ENCODE measurements at places on chromosomes 6 and 20.

DNA sequence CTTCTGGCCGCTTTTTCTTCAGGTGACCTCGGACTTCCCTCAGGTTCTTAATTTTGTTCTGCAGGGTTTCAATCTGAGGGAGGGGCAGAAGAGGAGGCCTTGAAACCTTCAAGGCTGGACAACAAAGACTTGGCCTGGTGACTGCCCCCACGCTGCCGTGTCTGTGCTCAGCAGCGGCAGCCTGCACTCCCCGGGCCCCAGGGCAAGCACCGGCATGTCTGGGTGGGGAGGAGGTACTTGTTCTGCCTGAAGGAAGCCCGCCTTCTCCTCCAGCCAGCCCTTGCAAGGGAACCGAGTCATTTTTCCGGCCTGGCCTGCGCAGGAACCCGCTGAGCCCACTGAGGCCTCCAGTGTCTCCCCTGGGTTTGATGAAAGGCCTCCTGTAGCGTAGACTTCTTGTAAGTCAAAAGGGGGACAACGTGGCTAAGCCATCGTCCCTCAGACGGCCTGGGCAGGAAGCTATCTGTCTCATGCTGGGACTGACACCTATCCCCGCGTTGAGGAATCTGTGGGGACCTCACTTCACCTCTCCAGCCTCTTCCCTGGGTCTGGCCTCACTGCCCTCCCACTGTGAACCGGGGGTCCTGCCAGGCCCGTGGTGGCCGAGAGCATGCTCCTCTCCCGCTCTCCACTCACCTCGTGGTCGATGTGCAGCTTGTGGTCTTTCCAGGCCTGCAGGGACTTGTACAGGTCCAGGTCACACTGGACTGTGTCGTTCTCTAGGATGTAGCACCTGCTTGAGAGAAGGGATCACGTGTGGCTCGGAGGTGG, 119.9 kb downstream of the SULF2 start:
- DNase-seq = no peak

DNA sequence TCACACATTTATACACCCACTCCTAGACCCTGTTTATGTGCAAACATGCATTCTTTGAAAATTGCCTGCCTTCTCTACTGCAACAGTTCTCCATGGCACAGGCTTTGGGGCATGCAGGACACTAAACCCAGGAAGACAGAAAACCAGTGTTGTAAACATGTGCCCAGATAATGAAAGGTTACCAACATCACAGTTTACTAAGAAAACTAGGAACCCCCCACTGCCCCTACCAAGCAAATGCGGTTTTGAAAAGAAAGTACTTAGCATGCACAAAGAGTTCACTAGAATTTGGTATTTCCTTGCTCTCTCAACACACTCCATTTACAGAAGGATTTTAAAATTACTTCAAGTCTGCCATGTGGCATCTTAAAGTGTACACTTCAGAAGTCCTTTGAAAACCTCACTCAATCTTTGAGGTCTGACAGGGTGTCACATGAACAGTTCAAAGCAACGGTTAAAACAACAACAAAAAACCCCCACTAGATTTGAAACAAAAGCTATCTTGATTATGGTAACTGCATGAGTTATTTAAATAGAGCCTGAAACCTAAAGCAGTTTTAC, 245.0 kb downstream of the GMPR start:
- no peak for DNase-seq

DNA sequence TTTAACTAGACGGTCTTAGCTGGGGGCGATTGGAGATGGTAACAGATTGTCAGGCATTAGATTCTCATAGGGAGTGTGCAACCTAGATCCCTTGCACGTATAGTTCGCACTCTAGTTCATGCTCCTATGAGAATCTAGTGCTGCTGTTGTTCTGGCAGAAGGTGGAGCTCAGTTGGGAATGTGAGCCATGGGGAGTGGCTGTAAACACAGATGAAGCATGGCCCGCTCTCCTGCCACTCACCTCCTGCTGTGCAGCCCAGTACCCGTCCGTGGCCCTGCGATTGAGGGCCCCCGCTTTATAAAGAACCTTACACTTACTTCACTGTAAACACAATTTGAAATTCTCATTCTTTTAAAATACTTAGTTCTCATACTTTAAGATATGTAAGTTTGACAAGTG, 339.4 kb downstream of the CDH26 start:
- DNase-seq = no peak

DNA sequence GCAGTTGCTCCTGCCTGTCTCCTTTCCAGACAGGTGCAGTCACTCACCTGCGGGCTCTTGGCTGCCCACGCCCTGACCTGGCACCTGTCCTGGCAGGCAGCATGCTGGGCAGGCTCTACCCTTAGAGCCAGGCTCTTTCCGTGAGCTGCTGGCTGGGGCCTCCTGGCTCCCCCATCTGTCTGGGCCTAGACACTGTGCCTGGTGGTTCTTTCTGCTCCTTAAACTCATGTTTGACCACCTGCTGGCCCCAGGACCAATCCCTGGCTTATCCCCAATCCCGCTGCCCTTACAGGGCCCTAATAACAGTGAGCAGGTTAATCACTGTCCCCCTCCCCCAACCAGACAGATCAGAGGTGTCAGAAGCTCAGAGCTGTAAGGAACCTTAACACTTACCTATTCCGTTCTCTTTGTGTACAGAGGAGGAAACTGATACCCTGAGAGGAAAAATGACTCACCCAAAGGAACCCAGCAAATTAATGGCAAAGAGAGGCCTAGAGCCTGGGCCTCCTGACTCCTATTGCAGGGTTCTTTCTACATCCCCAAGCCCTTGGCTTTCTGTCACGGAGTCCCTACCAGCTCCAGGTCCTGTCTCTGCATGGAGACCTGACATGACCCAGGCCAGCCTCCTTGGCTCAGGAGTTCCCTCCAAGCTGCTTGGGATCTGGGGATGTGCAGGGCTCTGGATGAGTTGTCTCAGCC, 54.7 kb downstream of the RAB44 start:
- peak; percentile 5 for DNase-seq

DNA sequence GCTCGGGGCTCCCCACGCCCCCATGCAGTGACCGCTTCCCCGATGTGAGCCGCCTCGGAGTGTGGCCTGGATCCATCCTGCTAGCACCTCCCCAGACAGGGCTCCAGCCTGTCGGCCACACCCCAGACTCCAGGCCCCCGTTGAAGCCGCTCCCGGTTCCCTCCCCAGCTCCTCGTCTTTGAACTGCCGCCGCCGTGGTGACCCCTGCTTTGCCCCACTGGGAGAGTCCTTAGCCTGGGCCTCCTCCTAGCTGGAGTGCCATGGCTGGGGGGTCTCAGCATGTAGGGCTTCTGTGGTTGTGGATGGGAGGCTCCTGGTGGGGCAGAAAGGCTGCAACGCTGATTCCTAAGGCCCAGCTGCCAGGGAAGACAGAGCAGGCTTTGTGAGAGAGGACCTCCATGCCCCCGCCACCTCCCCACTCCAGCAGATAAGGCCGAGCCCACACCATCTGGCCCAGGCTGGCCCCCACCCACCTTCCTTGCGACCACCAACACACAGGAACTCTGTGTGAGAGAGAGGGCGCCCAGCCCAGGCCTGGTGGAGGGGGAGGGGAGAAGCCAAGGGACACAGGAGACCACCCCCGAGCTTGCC, 11.4 kb downstream of the FOXS1 start:
- no peak for DNase-seq

DNA sequence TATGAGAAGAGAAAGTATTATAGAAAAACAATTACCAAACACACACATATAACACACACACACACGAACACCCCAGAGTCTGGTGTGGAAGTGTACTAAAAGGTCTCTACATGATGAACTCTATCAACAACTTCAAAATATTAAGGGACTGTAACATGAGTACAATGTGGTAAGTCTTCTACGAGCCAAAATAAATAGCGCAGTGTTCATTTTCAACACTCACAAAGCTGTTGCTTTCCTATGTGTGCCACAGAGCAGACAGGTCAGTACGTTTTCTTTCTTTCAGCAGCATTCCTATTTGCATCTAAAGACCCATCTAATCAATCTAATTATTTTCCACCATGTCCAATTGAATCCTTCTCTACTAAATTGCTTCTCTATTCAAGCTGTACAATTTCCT, 12.1 kb upstream of the CNKSR3 start:
- DNase-seq = no peak

DNA sequence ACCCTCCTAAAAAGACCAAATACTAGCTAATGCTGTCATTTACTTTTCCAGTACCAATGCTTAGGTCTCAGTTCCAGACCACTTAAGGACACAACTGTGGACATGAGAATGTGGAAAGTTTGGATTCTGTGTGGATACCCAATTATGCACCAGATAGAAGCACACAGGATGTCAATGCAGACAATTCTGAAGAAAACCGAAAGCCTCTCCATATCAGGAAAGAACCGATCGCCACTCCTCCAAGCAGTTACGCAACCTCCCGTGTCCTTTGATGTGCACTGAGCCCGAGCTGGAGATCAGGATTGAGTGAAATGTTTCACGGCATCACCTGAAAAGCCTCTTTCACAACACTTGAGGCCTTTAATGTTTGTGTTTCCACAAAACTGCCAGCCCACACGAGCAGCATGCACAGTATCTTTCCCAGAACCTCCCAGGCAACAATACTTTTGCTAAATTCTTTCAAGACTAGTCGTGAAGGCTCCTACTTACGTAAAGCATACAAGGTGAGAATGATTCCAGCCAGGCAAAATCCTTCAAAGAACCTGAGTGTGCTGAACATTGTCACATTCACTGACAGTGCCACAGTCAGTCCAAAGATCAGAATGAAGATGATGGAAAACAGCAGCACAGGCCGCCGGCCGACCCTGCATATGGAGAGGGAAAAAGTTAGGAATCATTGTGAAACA, 47.0 kb downstream of the SLC22A23 start:
- no peak for DNase-seq

DNA sequence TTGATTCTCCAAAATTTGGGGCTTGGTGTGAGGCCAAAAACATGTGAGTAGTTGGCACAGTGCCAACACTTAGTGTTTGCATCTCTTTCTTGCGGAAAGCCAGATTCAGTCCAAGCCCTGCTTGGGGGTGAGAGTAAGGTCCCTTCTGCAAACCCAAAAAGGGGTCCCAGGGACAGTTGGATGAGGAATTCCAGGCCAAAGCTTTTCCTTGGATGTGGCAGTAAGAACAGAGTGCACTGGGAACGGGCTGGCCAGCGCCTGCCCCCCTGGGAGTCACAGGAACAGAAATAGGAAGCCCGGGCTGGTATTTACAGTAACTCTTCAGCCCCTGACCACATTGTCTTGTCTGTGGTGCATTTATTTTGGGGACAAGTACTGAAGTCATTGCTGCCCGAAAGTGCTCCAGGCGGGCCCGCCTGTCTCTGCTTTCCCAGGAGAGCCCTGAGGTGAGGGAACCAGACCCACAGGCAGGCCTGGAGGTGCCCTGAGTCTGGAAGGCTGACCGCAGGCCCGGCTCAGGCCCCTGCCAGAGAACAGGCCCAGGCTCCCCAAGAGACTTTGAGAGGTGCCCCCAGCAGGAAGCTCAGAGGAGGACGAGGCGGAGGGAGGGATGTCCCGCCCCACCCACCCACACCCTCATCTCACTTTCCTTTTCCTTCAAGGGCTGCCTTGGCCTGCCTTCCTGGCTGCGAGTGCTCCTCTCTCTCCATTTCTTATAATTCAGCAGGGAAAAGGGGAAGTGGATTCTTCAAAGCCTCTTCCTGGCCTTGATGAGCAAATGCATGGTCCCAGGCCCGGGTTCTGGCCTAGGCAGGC, 218.4 kb downstream of the MAFB start:
- no peak for DNase-seq

- no peak for DNase-seq
These were observed 497.2 kb upstream of the CDH4 start for GRCh38 chr20:60754856-60755255.

DNA sequence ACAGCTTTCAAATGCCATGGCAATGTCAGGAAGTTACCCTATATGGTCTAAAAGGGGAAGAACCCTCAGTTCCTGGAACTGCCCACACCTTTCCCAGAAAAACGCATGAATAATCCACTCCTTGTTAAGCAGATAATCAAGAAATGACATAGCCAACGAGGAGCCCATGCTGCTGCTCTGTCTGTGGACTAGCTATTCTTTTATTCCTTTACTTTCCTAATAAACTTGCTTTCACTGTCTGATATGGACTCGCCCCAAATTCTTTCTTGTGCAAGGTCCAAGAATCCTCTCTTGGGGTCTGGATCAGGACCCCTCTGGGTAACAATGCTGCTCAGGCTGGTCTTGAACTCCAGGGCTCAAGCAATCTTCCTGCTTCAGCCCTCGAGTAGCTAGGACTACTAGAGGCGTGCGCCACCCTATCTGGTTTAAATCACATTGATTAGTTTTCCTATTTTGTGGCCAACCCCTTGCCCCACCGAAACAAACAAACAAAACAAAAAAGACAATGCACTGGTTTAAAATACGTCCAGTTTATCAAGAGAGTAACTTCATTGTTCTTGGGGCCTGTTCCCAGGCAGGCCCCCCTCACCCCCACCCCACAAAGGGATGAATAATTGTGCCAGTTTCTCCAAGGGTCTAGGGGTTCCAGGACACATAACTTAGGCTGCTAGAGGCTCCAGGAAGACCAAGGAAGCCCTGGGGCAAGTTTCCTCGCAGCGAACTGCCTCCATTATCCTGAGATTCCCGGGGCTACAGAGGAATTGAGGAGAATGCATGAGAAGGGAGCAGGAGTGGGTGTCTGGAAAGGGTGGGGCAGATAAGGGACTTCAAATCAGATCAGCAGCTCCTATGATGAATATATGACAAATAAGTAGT, 10.1 kb upstream of the AKAP12 start:
- no peak for DNase-seq

Measured in stimulated activated CD4-positive, alpha-beta T cell treated with anti-CD3 and anti-CD28 coated beads, Interleukin-2, amount 100 ng/mL, for 4 hours (primary cell).